ENCODE measurements at places on chromosomes 11 and 22.

DNA sequence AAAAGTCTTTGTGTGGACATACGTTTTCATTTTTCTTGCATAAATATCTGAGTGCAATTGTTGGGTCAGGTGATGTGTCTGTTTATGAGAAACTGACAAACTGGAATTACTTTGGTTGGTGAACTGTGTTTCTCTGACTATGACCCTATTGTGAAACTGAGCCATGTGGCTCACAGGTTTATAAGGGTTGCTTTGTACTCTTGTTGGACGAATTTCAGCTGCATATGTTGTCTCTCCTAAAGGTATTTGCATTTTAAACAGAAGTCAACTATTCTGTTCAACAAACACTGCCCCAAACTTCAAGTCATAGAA, 34.4 kb upstream of the RASD2 start:
- no peak for DNase-seq

- no peak for DNase-seq
Measured at GRCh38 chr11:93526641-93527583, 16.3 kb downstream of the SMCO4 start.

DNA sequence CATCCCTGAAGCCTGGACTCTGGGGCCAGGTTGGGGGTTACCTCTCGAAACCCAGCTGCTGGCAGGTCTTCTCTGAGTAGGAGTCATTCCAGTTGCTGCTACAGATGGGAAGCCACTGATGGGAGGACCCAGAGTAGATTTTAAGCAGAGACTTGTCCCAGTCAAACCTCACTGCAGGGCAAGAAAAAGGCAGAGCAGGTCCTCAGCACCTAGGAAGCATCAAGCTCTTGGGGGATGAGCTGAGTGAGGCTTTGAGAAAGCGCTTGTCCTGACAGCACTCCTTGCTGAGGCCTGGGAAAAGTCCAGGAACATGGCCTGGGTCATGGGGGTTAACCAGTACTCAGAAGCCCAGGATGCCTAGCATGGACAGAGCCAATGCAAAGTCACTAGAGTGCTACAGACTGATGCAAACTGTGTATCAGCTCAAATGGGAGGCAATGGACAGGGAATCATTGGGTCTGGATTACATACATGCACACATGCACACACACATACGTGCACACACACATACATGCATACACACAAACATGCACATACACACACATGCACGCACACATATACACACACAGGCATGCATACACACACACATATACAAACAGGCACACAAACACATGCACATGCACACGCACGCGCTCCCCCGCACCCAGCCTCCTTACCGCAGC, 15.3 kb downstream of the TMPRSS13 start:
- no peak for DNase-seq

DNA sequence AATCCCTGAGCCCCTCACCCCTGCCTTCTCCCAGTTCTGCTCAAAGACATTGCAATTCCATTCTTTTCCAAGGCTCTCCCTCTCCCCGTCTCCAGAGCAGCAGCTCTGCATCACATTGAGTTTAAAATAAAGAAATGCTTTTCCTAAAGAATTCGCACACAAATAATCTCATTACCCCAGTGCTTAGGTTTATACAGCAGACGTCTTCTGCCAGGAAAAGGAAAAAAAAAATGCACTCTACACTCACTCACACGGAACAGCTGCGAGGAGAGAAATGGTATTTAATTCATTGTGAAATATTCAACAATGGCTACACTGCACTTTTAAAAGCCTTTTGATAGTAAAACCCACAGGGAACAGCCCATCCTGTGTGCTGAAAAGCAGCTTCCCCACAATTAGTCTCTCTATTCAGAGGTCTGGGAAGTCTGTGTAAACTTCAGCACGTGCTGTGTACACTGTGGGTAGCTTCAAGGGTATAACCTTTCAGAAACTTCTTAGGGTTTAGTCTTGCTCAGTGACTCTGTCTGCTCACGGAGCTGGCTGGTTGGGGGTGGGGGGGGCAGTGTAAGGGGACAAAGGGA, 42.8 kb downstream of the ETS1 start:
- no peak for DNase-seq

DNA sequence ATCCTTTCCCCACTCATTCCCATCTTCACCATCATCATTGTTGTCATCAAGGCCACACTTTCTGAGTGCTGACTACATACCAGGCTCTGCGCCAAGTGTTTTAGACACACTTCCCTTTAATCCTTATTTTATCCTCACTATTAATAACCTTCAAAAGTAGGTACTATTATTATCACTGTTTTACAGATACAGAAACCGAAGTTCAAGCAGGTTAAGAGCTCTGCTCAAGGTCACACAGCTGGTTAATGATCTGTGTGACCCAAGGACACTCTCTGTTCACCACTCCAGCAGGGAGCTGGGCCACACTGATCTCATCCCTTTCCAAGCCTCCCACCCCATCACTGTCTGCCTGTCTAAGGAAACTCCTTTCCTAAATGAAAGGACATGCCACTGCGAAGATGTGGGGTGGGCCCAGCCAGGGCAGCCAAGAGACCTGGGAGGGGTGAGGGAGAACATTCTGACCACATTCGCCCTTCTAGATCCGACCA, 17.2 kb upstream of the TSKU start:
- DNase-seq = no peak

GRCh38 chr11:70233034-70233433, 29.9 kb downstream of the FADD start:
- no peak for DNase-seq

DNA sequence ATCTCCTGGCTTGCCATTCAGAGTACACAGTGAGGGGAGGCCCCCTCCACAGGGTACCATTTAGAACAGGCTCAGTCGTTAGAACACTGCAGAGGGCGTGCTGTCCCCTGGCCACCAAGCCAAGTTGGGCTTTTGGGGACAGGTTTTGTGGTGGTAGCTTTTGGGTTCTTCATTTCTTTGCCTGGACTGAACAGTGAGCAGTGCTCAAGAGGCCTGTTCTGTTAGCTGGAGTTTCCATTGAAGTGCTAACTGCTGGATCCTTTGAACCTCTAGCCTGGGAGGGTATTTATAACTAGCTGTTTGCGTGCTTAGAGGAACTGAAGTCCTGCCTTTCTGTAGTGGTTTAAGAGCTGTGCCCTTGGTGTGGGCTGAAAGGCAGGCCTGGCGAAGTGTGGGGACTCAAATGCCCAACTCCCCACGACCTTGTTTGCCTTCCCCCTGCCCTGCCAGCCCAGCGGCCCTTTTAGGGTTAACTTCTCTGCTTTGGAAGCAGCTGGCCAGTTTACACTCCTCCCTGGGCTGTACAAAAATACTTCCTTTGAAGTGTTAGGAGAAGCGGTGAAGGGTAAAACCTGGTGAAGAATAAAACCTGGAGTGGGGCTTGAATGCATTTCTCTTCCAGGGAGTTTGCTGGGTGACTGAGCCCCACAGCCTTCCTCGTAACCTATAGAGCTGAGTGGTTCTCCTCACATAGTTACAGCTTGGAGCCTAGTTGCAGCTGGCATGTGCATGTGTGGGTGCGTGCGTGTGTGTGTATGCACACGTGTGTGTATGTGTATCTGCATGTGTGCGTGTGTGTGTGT, 34.6 kb downstream of the ZNRF3 start:
- DNase-seq = no peak

DNA sequence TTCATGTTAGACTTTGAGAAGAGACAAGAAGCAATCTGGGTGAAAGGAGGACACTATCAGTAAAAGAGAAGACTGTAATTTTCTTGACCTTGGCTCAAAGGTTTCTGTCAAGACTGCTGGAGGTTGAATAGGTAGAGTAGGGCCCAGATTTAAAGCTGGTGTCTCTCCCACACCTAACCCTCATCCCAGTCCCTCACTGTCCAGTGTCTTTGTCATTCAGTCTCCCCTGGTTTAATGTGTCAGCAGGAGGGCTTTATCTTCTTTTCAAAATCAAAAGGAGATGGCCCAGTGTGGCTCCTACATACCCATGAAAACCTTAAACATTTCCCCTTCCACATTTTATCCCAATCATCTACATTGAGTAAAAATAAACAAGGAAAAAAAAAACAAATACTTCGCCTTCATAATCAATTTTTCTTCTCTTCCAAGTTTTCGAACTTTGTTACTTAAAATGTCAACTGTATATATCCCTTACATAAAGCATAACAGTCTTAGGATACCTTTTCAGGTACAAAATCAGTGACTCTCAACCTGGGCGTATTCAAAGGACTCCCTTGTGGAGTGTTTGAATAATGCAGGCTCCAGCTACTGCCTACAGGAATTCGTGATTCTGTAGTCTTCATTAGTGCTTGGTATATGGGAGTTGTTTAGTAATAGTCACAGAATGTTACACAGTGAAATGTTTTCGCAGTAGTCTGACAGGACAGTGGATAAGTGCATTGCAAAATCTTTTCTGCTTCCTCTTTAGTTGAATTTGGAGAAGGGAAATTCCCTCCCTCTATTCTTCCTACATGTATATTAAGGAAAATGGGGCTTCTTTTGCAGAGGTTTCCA, 87.2 kb downstream of the FAT3 start:
- DNase-seq = no peak

GRCh38 chr11:15742626-15743519, 613.5 kb downstream of the SOX6 start:
- no peak for DNase-seq

GRCh38 chr22:38455530-38456271, 702 bp upstream of the KCNJ4 start:
- no peak for DNase-seq

- no peak for DNase-seq
Measured at GRCh38 chr11:128532016-128532571, 55.3 kb downstream of the ETS1 start.

DNA sequence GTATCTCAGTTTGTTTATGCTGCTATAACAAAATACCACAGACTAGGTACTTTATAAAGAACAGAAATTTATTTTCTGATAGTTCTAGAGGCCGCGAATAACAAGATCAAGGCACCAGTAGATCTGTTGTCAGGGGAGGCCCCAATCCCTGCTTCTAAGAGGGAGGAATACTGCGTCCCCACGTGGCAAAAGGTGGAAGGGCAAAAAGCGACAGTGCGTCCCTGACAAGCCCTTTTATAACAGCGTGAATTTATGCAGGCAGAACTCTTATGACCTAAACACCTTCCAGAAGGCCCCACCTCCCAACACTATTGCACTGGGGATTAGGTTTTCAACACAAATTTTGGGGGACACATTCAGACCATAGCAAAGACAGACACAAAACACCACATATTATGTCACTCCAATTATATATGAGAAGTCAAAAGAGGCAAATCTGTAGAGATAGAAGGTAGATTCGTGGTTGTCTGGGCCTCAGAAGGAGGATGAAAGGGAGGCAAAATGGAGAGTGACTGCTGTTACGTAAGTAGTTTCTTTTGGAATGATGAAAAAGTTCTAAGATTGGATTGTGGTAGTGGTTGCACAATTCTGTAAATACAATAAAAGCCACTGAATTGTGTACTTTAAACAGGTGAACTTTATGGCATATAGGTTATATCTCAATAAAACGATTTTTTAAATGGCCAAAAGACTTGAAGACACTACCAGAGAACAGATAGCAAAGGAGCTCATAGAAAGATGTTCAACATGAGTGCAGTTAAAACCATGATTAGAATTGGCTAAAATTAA, 30.1 kb upstream of the TNRC6B start:
- no peak for DNase-seq

- DNase-seq = no peak
Measured at GRCh38 chr11:15800111-15800800, 556.1 kb downstream of the SOX6 start.

DNA sequence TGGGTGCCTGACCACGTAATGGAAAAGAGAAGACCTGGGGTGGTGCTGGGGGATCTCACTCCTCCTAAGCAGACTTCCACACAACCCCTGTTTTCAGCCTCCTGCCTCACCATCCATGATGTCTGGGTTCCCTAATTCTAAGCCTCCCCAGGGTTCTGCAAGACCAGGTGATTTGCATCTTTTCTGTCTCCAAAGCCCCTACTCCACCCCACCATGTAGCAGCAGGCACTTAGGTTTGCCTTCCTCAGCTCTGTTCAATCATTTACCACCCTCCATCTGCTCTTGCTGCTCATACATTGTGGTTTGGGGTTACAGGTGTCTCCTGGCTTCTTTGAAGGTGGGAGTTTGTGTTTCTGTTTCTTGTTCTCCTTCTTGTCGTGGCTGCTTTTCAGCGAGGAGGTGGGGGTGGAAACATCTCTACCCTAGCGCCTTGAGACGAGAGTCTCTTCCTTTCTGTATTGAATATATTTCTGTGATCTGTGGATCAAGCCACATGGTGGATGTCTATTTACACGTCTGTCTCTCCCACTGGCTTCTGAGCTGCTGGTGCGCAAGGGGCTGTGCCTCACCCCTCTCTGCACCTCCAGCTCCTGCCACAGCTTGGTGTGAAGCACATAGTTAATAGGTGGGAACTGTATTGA, 6.6 kb upstream of the SSTR3 start:
- peak; percentile 85 for DNase-seq

GRCh38 chr22:20571531-20572007, 64.2 kb downstream of the MED15 start:
- peak; percentile 71 for DNase-seq

GRCh38 chr11:65612691-65613090, 1.3 kb downstream of the MAP3K11 start:
- DNase-seq = no peak
